ENCODE measurements at places on chromosomes 4 and X. TPM values are rescaled to one million over a fixed set of nuclear protein-coding genes. Genes with fewer than 3 reads are reported as not detected.

The TLR3 gene
- 3.2 TPM for polyA plus RNA-seq

The PHOX2B gene
- polyA plus RNA-seq, result 7.4 TPM

The RHOXF2B gene
- polyA plus RNA-seq, result not detected

The PRR27 gene
- not detected for polyA plus RNA-seq

The MAGEB3 gene
- not detected for polyA plus RNA-seq

The MAOA gene
- polyA plus RNA-seq, result 170 TPM

The SLC34A2 gene
- 0.09 TPM for polyA plus RNA-seq

The WFS1 gene
- 15.7 TPM for polyA plus RNA-seq

The STK32B gene
- not detected for polyA plus RNA-seq

The DOCK11 gene
- 8.6 TPM for polyA plus RNA-seq

The SMS gene
- polyA plus RNA-seq, result 87.9 TPM

The PABPC1L2A gene
- not detected for polyA plus RNA-seq

The BEX2 gene
- polyA plus RNA-seq, result 35.7 TPM

The IQCM gene
- not detected for polyA plus RNA-seq
